Stimulated activated CD8-positive, alpha-beta memory T cell treated with anti-CD3 and anti-CD28 coated beads, Interleukin-2, amount 100 ng/mL, for 48 hours (primary cell): ENCODE measurements at places on chromosomes 5 and 9.

DNA sequence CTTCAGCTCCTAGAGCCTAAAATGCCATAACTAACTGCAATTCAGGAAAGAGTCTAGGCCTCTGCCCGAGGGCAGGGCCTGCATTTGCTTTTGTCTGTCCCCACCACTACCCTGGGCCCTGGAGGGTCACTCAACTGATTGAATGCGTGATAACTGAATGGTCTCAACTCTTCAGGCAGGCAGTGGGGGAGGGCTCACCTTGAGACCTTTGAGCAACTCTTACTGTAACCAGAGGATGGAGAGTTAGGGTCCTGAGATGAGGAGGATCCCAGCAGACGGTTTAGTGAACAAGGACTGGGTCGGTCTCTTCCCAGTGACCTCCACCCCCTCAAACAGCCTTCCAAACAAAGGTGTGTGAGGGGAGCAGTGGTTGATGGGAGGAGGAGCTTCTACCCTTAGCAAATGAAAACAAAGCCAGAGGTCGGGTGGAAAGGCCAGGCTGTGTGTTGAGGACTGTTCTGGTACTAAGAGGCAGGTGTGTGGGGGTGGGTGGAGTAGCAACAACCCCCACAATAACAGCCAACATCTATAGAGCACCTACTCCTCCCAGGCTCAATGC, 59.4 kb downstream of the CXXC5 start:
- no peak for DNase-seq

- no peak for DNase-seq
Observed at GRCh38 chr5:17221843-17222636, 4.6 kb downstream of the BASP1 start.

GRCh38 chr9:82170866-82171265, 182.3 kb downstream of the SPATA31D1 start:
- DNase-seq: no peak

GRCh38 chr5:132266031-132266835, 8.7 kb downstream of the PDLIM4 start:
- no peak for DNase-seq

GRCh38 chr9:5949103-5949699, 58.5 kb downstream of the MLANA start:
- no peak for DNase-seq

GRCh38 chr5:157204765-157205164, 24.1 kb downstream of the ITK start:
- no peak for DNase-seq

GRCh38 chr5:132628814-132629213, 29.2 kb upstream of the IL13 start:
- no peak for DNase-seq

GRCh38 chr5:10655161-10655971, 91.5 kb downstream of the ANKRD33B start:
- no peak for DNase-seq

GRCh38 chr9:35520364-35520710, 30.4 kb downstream of the RUSC2 start:
- no peak for DNase-seq

- DNase-seq: no peak
Observed at GRCh38 chr5:139199321-139199720, 1.2 kb upstream of the SIL1 start.

DNA sequence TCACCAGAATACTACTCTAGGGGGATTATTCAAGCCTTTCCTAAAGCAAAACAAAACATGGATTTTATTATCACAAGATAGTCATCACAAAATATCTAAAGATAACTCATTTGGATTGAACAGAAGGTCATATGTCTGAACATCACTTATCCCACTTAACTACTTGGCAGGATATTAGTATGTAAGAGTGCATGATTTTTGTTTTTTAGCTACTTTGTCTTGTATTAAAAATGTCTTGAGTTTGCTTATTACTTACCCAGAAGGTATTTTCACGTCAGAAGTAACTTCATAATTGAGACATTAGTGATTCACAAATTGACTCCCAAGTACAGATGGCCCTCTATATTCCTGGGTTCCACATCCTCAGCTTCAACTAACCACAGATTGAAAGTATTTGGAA, 113.8 kb downstream of the TLE4 start:
- no peak for DNase-seq

GRCh38 chr5:175464942-175465233, 13.5 kb upstream of the SFXN1 start:
- DNase-seq: no peak

- DNase-seq: peak; percentile 53
Observed at GRCh38 chr9:126690431-126691051, 76.8 kb downstream of the LMX1B start.

GRCh38 chr5:135864503-135865435, 30.3 kb downstream of the SLC25A48 start:
- no peak for DNase-seq

DNA sequence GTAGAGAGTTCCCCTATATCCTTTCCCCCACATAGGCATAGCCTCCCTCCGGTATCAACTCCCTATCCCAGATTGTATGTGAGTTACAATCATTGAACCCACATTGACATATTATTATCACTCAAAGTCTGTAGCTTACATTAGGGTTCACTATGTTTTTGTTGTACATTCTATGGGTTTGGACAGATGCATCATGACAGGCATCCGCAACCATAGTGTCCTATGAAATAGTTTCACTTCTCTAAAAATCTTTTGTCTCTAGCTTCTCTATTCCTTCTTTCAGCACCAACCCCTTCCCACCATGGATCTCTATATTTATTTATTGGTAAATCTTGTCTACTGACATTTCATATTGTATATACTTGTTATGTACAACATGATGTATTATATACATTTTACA, 31.6 kb downstream of the TAF11L14 start:
- no peak for DNase-seq

DNA sequence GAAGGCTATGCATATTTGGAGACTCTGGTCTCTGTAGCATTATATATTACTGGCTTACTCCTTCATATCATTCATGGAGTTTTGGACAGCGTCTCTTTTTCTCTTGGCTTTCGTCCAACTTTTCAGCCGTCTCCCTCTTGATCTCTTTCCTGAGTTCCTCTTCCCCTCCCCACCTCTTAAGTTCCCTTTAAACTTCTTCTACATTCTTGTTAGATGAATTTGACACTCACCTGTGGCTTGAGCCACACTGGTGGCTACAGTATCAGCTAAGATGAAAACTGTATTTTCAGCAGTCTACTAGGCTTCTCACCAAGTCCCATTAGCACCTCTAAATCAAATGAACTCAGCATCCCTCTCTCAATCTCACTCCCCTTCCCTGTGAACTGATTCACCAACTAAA, 128.1 kb downstream of the STARD4 start:
- DNase-seq: no peak

- DNase-seq: no peak
Observed at GRCh38 chr9:35871545-35871944, 1.3 kb upstream of the OR13J1 start.

DNA sequence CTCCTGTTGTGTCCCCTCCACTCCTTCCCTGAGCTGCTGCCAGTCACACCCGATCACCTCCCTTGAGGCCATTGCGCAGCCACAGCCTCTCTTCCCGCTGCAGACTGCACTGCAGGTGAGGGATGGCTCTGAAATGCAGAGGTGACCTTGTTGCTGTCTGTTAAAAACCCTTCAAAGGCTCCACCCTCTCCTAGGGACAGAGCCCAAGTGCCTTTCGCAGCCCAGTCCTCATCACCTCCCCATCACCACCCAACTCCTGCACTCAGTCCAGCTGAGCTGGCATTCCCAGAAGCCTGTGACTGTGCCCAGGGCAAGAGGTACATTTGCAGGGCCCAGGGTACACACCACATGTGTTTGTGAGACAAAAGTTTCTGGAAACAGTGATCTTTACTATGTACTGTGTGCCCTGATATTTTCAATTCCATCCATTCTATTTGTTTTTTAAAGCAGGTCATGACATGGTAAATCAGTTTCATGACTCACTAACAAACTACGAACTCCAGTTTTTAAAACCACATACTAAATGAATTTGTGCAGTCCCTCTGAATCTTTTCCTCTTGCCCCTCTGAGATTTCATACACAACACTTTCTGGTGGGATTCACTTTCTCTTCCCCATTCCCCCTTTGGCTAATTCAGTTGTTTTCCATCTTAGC, 73.0 kb upstream of the SPOCK1 start:
- no peak for DNase-seq

DNA sequence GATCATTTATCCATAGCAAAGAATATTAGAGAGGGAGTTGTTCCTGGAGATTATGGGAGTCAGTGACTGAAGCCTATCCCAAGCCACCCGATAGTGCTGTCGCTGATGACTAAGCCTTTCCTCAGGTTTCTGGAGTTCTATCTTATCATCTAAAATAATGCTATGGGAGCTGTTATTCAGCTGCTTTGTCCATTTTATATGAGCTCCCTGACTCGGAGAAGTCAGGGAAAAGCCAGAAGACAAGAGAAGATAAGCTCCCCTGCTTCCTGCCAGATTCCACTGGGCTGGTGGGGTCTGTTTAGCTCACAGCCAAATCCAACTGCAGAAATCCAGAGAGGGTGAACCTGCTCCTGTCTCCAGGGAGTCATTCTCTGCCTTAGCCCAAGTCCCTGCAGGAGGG, 148.2 kb downstream of the DROSHA start:
- DNase-seq: no peak
